Right atrium auricular region (tissue), 2 donors: ENCODE measurements at places on chromosomes 5 and 9.

DNA sequence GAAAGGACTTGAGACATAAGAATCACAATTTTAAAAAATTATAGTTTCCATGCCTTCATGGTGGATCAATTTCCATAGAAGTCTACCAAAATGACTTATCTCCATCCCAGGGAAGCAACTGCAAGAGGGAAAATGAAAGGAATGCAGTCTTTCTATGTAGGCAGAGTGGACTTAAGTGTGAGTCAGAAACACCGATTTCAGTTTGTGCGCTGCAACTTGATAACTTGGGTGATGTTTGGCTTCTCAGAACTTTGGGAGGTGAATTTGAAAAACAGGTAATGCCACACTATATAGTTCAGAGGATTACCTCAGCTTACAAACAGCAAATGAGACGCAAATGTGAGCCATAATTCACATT lies 708 bp upstream of the CSNK1G3 start:
- DNase-seq: no peak

- no peak for DNase-seq
Measured at GRCh38 chr9:116855881-116856662, 169.0 kb downstream of the TRIM32 start.

DNA sequence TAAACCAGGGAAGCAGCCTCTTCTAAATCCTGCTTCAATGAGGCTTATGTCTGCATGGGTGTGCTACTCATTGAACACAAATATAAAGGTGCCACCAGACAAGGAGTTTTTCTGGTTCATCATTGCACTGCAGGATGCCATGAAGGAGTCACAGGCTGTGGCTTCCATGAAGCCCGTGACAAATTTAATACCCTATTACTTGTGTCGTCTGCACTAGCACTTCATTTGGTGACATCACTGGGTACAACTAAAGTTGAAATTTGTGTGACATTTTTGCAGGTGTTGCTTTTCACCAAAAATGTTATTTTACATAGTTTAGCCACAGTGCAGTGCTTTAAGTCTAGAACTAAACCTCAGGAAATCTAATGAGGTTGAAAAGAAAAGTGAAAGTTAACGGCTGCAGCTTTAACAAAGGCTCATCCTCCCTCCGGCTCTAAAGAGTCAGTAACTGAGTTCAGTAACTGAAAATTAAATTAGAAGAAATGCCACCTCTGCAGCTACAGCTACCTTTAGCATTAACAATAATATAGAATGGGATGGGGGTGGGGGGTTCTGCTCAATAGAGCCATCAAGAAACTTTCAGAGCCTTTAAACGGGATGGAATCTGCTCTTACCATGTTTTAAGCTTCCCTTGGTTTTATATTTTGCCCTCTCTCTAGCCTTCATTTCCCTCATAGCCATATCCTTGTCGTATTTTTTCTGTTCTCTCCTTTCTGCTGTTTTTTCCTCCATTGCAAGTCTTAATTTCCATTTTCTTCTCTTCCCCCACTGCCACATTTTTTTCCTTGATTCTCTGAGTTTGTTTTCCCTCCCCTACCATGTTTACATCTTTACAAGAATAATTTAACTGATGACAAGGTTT lies 233.8 kb upstream of the TMEM161B start:
- no peak for DNase-seq

- no peak for DNase-seq
Measured at GRCh38 chr5:179439181-179439985, 94.1 kb upstream of the ADAMTS2 start.

- DNase-seq: no peak
Measured at GRCh38 chr9:131525643-131526565, 5.2 kb downstream of the UCK1 start.

DNA sequence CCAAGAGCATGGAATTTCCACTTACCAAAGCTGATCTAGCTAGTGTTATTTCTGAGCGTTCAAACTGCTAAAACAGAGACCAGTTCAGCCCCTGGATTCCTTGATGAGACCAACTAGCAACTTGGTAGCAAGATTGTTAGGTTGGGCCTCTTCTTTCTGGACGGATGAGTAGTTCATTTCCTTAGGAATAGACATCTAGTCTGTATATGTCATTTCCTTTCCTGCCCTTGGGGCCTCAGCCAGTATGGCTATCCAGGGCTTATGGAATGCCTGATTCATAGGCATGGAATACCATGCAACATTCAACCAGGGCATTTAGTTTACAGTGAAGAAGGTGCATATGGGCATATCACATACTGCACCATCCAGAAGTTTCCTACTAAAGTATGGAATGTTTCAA lies 14.5 kb upstream of the LPAR1 start:
- no peak for DNase-seq

GRCh38 chr9:128405780-128406171 lies 14.9 kb upstream of the CERCAM start:
- DNase-seq: no peak

- DNase-seq: no peak
Measured at GRCh38 chr5:66621146-66621545, 25.0 kb downstream of the MAST4 start.

GRCh38 chr9:35364817-35365585 lies 124.9 kb upstream of the RUSC2 start:
- no peak for DNase-seq

- DNase-seq: no peak
Measured at GRCh38 chr9:35164711-35165110, 2.9 kb downstream of the UNC13B start.

GRCh38 chr5:73338256-73339050 lies 110.1 kb downstream of the FOXD1 start:
- DNase-seq: no peak
